ENCODE measurements at places on chromosomes 12 and 14.

GRCh38 chr12:25518512-25518911, 34.6 kb downstream of the LMNTD1 start:
- no peak for DNase-seq

DNA sequence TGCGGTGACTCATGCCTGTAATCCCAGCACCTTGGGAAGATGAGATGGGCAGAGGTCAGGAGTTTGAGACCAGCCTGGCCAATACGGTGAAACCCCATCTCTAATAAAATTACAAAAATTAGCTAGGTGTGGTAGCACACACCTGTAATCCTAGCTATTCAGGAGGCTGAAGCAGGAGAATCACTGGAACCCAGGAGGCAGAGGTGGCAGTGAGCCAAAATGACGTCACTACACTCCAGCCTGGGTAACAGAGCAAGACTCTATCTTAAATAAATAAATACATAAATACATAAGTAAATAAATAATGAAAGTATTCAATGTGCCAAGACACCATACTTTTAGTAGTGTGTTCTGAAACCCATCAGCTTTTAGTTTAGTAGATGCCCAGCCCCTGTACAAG, 308.1 kb upstream of the FLRT2 start:
- no peak for DNase-seq

- DNase-seq = no peak
Measured at GRCh38 chr12:29282031-29282816, 98.7 kb downstream of the ERGIC2 start.

GRCh38 chr14:53793790-53794505, 162.7 kb downstream of the BMP4 start:
- DNase-seq = no peak

DNA sequence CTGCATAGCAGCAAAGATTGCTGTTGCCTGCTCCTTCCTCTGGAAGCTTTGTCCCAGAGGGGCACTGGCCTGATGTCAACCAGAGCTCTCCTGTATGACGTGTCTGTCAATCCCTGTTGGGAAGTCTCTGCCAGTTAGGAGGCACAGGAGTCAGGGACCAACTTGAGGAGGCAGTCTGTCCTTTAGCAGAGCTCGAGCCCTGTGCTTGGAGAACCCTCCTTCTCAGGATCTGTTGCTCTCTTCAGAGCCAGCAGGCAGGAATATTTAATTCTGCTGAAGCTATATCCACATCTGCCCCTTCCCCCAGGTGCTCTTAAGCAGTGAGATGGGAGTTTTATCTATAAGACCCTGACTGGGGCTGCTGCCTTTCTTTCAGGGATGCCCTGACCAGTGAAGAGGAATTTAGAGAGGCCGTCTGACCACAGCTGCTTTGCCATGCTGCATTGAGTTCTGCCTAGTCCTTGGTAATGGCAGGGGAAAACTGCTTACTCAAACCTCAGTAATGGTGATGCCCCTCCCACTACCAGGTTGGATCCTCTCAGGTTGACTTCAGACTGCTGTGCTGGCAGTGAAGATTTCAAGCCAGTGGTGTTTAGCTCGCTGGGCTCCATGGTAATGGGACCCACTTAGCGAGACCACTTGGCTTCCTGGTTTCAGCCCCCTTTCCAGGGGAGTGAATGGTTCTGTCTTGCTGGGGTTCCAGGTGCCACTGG, 218.6 kb upstream of the SLC38A2 start:
- DNase-seq = no peak

- no peak for DNase-seq
Measured at GRCh38 chr14:78479127-78479780, 309.1 kb downstream of the NRXN3 start.

DNA sequence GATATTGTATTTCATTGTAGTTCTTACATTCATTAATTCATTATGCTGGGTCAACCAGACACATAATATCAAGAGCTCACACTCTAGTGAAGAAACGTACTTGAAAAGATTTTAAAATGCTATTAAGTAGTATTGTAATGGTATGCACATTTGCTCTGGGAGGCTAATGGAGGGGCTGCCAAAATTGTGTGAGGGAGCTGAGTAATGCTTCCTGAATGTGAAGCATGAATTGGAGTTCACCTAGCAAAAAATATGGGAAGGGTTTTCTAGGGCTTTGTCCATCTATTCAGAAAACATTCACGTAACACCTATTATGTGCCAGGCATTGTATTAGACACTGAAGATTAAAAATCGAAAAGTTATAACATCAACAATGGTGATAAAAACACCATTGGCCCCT, 403.8 kb upstream of the PDE3A start:
- DNase-seq = no peak

DNA sequence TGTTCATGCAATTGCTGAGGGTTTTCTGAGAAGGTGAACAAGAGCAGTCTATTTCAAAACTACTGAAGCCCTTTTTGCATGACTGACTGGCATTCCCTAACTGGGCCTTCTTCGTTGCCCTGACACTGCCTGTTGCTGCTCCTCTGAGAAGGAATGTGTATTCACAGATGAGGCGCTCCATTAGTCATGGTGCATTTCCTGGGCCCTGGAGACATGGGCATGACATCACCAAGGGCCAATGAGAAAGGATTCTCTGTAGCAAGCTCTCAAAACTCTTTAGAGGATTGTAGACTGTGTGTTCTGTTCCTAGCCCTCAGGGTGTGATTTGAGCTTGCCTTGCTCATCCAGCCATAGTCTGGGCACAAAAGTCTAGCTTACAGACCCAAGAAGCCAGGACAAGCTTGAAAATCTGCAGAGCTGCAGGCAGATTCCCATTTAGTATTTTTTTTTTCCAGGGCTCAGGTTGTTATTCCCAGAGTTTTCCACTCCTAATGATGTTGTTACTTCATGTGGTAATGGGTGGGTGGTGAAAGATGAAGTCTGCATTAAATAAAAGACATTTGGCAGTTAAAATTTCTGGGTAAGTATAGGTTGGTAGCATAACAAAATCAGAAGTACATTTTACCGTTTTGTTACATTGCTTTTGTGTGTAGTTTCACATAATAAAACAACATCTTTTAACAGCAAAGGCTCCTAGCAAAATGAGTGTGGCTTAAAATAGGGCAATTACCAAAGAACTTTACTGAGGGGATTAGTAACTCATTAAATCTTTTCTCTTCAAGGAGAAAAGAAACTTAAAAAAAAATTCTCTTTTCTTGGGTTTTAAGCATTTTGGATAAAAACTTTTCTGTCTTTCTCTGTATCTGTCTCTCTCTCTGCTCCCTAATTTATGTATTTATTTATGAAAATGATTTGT, 318.4 kb downstream of the RAD51B start:
- peak; percentile 82 for DNase-seq

- DNase-seq = no peak
Measured at GRCh38 chr14:101247842-101248725, 313.2 kb upstream of the DIO3 start.

DNA sequence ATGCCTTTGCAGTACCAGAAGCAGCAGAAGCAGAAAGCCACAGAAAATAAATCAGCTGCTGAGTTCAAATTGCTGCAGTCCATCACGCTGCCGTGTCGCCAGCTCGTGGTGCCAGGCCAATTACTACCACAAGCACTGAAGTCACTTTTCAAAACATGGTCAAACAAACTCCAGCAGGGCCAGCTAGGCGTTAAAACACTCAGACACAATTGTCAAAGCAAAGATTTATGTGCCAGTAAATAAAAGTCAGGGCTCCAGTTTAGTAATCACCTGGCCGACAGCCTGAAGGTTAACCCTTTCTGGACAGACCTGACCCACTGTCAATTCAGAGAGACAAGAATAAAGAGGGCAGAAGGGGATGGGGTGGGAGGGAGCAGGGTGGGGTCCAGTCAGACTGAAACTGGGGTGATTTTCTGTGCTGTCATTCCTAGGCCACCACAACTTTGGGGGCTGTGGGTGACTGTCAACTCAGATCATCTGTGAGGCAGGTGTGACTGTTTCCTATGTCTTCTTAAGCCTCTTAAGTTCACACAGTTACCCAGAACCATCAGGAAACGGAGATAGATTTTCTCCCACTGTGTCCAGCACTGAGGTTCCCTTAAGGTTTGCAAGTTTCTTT, 109.8 kb upstream of the FUT8 start:
- no peak for DNase-seq

DNA sequence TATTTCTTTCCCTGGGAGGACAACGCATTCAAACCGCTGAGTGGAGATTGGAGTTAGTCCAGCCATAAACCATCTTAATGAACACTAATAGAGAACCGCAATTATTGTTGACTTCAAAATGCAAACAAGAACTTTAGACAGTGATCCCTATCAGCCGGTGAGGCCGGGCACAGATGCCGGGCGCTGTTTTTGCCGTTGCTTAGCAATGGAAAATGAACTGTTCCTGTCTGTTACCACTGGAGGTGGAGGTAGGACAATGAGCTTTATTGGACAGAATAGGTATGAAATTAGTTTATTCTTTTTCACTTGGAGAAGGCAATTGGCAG, 216.8 kb downstream of the TTC8 start:
- no peak for DNase-seq

GRCh38 chr12:109295764-109296425, 13.2 kb downstream of the FOXN4 start:
- DNase-seq = no peak

DNA sequence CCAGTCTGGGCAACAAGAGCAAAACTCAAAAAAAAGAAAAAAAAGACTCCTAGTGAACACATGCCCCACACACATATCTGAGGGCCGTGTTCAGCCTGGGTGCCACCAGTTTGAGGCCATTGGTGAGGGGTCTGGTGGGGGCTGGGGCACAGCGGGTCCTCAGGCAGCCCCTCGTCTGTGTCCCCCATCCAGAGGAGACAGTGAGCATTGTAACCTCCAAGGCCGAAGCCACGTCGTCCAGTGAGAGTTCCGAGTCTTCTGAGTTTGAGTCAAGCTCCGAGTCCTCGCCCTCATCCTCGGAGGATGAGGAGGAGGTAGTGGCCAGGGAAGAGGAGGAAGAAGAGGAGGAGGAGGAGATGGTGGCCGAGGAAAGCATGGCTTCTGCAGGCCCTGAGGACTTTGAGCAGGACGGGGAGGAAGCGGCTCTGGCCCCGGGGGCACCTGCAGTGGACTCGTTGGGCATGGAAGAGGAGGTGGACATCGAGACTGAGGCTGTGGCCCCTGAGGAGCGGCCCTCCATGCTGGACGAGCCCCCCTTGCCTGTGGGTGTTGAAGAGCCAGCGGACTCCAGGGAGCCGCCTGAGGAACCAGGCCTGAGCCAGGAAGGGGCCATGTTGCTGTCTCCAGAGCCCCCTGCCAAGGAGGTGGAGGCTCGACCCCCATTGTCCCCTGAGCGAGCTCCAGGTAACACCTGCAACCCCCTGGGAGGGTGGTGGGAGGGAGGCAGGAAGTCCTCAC, 15.6 kb downstream of the SETD1B start:
- DNase-seq = no peak

- DNase-seq = no peak
Measured at GRCh38 chr14:34980337-34980900, 2.4 kb upstream of the SRP54 start.

GRCh38 chr12:90953956-90954421, 987 bp downstream of the CCER1 start:
- no peak for DNase-seq

DNA sequence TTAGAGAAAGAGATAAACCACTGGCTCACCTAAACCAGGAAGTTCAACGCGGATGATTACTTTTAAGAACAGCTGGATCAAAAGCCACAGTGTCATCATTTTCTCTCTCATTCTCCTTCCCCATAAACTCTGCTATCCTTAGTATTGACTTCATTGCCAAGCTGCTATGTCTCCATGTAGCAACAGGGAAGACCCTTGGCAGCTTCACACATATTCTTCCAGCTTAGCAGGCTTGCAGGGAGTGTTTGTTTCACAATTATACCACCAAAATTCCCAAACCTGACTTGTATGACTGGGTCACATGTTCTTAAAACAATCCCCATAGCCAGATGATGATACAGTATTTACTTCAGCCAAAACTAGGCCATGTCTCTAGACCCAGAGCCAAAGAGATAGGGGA, 235.5 kb downstream of the PAWR start:
- DNase-seq = no peak

- no peak for DNase-seq
Measured at GRCh38 chr14:58765843-58766242, 128.1 kb downstream of the DACT1 start.

DNA sequence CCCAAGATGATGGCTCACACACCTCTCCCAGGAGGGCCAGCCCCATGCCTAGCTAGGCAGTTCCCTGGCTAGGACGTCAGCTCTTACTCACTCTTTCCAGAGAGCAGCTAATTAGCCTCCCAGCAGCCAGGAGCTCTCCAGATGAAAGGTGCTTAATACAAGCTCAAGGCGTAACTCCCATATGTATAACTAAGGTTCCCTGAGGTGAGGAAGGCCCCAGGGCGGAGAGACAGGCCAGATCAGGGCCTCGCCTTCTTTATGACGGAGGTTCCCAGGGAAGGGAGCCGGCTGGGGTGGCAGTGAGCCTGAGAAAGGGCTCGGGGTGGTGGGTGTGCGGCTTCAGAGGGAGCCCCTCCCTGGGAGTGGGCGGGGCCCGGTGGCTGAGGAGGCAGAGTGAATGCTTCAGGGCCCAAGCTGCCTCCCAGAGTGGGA, 26.4 kb upstream of the ZFP36L1 start:
- DNase-seq = no peak

DNA sequence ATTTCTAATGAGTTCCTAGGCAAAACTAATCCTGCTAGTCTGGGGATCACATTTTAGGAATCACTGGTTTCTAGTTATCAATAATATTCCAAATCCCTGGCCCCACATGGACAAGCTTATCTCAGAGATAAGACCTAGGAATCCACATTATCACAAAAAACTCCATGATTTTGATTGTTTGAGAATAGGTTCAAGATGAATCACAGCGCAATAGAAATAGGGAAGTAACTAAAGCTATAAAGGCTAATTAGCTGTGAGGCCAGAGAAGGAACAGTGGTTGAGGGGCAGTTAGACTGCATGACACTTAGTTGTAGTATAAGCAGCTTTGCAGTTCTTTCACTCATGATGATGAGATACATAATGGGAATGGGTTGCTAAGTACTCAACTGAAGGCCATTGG, 13.1 kb upstream of the ATP5F1B start:
- DNase-seq = no peak

DNA sequence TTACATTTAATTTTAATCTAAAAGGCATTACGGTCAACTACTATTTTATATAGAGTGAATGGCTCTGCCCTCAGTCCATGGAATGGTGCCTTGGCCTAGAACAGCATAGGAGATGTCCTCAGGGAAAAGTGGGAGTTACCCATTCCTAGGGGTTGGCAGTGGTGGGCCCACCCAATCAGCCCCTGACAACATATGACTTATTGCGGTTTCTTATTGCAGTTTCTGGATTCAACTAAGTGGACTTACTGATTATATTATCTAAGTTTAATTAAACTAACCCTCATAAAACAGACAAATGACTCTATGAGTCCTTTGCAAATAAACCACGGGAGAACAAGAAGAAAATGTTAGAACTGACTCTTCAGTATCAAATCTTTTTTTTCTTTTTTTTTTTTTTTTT, 2.3 kb upstream of the PPP2R5E start:
- DNase-seq = no peak

GRCh38 chr12:1606021-1606622, 11.7 kb upstream of the FBXL14 start:
- DNase-seq = no peak

GRCh38 chr12:55972911-55973598, 823 bp upstream of the RAB5B start:
- DNase-seq = no peak
